ENCODE measurements at places on chromosomes 11 and 22.

DNA sequence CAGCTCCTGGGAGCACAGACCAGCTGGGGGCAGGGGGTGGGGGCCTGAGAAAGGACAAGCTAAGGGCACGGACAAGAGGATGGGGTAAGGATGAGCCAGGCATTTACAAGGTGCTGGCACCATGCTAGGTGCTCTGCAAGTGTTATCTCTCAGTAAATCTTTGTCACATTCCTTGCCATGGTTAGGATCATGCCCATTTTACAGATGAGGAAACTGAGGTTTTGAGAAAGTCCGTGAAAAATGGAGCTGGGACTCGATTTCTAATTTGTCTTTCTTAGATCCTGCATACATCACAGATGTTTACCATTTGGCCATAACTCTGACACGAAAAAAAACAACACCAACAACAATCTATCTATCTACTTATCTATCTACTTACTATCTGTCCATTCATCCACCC is 429.7 kb downstream of the MIAT start:
- DNase-seq: no peak

GRCh38 chr11:75033916-75034315 is 45.2 kb downstream of the NEU3 start:
- DNase-seq: no peak

DNA sequence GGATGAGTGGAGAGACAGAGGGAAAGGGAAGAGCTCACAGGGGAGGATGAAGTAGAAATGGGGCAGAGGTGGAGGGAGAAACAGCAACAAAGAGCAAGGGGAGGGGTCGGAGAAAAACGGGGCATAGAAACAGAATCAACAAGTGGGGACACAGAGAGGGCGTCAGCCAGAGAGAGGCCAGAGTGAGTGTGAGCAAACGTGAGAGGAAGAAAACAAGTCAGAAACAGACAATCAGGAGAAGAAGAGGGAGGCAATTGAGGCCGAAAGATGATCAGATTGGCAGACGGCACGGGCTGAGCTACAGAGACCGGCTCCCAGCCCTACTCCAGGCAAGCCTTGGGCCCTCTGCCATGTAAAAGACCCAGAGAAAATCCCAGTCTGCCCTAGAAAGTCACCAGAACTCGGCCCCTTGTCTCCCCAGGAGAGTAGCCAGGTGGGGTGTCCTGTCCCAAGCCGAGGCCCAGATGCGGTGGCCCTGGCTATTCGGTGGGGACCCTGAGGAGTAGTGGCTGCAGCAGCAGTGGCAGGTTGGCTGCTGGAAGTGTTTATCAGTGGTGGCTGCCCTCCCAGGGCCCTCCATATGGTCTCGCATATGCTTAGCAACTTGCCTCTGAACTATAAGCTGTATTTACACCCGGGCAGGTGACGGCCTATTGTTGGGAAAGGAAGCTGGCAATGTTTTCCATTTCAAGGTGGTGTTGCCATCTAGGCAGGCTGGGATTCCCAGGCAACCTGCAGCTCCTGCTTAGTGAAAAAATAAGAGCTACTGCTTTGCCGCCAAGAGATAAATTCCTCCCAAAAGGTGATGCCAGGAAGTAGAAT is 14.8 kb upstream of the TSPAN18 start:
- DNase-seq: no peak

- DNase-seq: no peak
Observed at GRCh38 chr11:59141191-59141590, 1.5 kb upstream of the FAM111A start.

- no peak for DNase-seq
Observed at GRCh38 chr11:92376146-92376599, 151.6 kb downstream of the FAT3 start.

DNA sequence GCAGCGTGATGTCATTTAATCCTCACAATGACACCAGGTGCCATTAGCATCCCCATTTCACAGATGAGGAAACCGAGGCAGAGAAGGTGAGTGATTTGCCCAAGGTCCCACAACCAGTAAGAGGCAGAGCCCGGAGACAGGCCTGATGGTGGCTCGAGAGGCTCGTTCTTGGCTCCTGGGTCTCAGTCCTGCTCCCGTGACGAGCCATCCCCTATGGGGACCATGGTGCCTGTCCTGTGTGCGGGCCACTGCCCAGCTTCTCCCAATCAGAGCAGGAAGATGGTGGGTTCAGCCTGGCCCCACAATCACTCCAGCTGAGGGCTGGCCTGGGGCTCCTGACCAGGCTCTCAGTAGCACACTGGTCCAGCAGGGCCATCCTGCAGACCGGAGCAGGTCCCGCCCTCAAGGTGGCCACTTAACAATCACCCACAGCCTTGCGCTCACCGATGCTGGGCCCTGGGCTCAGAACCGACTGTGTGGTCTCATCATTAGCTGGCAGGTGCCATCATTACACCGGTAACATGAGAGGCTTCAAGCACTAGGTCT is 3.6 kb downstream of the ALDH3B1 start:
- no peak for DNase-seq

DNA sequence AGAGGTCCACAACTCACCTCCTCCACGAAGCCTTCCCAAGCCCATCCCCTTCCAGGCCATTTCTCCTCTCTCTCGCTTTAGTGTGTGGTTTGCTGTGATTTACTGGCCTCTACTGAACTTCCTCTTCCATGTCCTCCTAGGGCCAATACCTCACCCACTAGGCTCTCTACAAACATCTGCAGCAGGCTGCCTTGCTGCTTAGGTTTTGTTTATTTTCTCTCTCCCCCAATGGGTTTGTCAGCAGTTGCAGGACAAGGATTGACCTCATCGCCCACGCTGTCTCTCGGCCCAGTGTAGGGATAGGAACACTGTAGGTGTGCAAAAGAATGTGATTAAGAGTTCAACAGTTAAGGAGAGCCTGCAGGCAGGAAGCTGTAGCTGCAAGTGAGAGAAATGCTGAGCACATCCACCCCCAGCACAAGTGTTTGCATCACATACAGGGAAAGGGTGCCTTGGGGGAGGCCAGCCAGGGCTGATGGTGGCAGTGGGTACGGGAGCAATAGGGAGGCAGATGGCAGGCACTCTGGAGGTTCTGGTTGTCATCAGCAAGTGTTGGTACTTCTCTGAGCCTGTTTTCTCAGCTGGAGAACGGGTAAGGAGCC is 1.4 kb downstream of the PC start:
- DNase-seq: no peak

GRCh38 chr11:127193950-127194349 is 193.4 kb upstream of the KIRREL3 start:
- DNase-seq: no peak

- DNase-seq: no peak
Observed at GRCh38 chr11:63629426-63629825, 15.2 kb upstream of the PLAAT3 start.

DNA sequence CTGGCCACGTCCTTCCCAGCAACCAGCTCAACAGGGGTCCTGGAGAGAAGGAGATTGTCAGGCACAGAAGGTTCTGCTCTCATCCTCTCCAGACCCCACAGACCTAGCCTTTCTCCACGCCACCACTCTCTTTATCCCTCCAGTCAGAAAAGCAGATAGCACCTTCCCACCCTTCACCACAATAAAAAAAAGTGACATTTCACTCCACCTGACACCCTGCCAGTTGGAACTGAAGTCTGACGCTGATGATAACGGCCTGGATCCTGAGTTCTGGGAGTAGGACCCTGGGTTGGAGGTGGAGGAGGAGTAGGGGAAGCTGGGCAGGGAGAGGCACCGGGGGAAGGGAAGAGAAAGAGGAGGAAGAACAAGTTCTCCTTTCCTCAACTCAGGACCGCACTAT is 127.5 kb upstream of the ANO1 start:
- no peak for DNase-seq

GRCh38 chr22:48045369-48045768 is 1282.9 kb downstream of the TBC1D22A start:
- DNase-seq: no peak

Data from NCI-H1930 (cell line).